ENCODE measurements at places on chromosomes 2 and 18.

DNA sequence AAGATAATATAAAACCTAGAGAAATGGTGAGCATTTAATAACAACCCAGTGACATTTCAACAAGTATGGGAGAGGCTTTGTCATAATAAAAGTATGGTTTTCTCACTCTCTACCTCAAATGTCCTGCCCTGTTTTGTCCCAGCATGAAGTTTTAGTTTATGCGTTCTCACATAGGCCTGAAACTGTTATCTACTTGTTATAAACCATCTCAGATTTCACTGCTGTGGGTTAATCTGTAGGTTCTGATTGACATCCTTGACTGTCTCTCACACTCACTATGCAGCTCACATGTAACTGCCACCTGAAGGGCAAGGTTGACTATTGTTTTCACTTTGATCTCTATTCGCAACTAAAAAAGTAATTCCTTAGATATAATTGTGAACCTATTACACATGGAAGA, 44.9 kb downstream of the ZEB2 start:
- DNase-seq: no peak

- no peak for DNase-seq
Measured at GRCh38 chr2:187982668-187983067, 309.0 kb upstream of the GULP1 start.

DNA sequence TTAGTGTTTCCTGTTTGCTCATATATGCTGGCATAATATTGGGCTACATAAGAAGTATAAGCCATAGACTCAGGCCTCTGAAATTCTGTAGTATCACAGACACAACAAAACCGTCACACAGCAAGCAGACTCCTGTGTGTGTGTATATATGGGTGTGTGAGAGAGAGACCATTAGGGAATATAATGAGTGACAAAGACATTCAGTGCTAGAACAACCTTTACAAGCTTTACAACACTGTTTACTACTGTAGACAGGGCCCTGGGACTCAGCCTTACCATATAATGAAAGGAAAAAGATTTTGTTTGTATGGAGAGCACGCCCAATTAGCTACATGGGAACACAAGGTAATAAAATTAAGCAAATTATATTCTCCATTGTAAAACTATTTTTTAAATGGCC, 65.4 kb upstream of the TMEM182 start:
- no peak for DNase-seq

- DNase-seq: no peak
Measured at GRCh38 chr2:241703032-241703604, 1.3 kb downstream of the ING5 start.

DNA sequence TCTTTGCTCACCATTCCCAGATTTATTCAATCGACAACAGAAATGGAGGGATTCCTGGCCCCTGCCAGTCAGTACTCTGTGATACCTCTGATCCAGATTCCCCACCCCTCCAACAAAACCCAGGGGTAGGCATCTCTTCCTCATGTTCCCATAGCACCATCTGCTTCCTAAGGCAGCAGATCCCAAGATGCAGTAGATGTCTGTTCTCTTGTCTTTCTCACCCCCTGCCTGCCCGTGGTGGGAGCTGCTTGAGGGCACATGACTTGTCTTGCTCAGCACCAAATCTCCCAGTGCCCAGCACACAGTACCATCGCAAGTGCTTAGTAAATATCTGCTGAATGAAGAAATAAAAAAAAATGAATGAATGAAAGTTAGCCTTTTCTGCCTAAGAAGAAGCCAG, 98.2 kb downstream of the ZBTB7C start:
- no peak for DNase-seq

GRCh38 chr18:34660572-34660971, 49.5 kb upstream of the DTNA start:
- DNase-seq: no peak

DNA sequence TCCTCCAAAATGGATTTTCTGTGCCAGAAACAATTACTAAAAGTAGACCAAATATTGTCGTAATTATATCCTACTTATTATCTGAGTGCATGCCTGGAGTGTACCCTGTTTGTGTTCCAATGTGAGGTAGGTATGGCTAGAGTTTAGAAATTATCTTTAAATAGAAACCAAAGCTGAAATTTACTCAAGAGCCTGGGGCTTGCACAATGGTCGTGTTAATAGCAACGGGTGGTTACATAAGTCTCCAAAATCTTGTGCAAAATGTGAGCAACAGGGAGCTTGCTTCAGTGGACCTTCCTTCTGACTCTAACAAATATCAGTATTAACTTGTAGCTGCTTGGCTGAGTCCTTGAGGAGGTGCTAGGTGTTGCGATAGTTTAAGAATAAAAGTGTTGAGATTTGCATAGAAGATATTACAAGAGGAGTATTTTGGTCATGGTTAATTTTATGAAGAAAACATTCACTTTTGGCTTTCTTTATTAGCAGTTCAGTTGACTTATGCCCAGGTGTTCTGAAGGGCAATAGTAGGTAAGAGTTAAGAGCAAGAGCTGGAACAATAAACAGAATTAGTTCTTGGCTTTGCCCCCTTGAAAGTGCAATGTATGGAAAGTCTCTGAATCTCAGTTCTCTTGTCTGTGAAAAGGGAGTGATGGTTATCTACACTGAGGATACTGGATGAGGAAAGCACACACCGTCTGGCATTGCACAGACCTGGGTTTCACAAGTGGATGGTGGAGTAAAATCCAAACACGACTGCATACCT, 4.6 kb downstream of the CXCR4 start:
- no peak for DNase-seq

GRCh38 chr2:64260817-64261216, 116.6 kb upstream of the PELI1 start:
- no peak for DNase-seq

- no peak for DNase-seq
Measured at GRCh38 chr2:145789636-145790035, 1269.7 kb upstream of the ZEB2 start.

DNA sequence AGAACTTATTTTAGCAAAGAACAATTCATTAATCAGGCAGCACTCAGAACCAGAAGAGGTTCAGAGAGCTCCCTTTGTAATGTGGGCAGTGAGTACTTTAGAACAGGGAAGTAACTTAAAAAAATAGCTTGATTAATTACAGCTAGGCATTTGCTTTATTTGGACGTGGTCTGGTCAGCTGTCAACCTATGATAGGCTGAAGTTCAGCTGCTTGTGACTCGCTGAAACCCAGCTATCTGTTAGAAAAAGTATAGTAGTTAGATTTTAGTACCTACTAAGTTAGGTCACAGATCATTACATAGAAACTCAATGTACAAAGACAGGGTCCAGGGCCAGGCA, 40.0 kb downstream of the PKDCC start:
- no peak for DNase-seq

GRCh38 chr2:182318466-182319220, 108.2 kb downstream of the PDE1A start:
- no peak for DNase-seq

DNA sequence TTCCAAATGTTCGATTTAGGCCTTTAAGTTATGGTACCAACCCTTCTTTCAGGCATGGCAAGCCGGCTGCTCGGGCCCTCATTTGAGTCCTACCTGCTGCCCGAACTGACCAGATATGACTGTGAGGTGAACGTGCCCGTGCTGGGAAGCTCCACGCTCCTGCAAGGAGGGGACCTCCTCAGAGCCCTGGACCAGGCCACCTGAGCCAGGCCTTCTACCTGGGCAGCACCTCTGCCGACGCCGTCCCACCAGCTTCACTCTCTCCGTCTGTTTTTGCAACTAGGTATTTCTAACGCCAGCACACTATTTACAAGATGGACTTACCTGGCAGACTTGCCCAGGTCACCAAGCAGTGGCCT, 87.2 kb downstream of the EPAS1 start:
- no peak for DNase-seq

- DNase-seq: no peak
Measured at GRCh38 chr2:120444691-120445240, 98.8 kb downstream of the INHBB start.

GRCh38 chr18:74724186-74724585, 126.5 kb downstream of the ZNF407 start:
- DNase-seq: no peak

DNA sequence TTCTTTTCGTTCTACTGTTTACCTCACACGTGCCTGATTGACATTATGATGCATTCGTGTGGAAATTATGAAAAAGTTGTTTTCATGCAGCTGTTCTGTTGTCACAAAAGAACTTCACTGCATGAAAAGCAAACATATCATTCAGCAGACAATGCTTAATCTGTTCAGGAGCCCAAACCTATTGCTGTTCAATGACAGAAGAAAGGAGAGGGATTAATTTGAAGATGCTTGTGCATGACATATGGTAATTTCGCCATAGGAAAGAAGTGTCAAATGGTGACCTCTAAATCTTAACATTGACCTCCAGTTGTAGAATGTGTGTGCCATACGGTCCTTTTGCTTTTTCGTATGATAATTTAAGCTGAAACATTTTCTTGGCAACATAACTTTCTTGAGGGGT, 124.5 kb downstream of the WDR7 start:
- no peak for DNase-seq

DNA sequence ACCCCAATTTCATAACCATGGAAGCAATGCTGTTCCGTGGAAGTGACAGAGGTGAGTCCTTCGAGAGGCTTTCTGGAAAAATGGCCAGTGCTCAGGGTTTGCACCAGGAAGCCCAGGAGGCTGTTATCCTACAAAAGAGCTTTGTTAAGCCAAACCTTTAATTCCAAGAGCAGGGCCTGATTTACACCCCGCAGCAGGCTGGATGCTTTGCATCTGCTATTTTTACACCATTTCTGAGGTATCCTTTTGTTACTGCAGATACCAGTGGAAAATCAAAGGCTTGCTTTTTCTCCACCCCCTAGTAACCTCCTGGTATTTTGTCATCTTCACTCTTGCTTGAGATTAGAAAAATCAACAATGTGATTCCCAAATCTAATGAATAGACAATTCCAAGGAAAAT, 380.6 kb downstream of the SOX11 start:
- no peak for DNase-seq

DNA sequence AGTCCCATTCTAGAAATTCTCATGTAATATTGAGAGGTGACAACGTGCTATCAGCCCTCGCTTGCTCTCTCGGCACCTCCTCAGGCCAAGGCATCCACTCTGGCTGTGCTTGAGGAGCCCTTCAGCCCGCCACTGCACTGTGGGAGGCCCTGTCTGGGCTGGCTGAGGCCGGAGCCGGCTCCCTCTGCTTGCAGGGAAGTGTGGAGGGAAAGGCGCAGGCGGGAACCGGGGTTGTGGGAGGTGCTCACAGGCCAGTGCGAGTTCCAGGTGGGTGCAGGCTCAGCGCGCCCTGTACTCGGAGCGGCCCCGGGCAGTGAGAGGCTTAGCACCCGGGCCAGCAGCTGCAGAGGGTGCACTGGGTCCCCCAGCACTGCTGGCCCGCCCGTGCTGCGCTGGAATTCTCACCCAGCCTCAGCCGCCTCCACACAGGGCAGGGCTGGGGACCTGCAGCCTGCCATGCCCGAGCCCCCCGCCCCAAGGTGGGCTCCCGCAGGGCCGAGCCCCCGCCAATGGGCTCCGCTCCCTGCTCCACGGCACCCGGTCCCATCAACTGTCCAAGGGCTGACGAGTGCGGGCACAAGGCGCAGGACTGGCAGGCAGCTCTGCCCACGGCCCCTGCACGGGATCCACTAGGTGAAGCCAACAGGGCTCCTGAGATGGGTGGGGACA, 1680.6 kb upstream of the LRRTM1 start:
- DNase-seq: no peak
